NCI-H1694 (cell line): ENCODE measurements at places on chromosomes 1 and 21.

- no peak for DNase-seq
Observed at GRCh38 chr1:3003941-3004270, 17.4 kb upstream of the ACTRT2 start.

DNA sequence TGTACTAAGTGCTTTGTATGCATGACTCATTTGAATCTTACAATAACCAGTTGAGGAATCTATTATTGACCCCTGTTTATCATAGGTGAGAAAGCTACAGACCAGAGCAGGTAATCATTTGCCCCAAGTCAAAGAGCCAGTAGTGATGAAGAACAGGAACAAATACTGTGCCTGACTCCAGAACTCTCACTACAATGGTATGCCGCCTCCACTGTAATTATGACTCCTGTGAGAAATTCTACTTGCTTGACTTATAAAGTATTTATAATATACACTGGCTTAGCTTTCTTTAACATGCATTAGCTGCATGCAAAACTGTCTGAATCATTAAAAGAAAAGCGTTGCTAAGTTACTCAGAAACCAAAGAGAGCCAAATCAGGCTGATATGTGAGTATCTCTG, 92.6 kb downstream of the ZNF281 start:
- no peak for DNase-seq

GRCh38 chr1:17009706-17010105, 2.0 kb downstream of the ATP13A2 start:
- DNase-seq: no peak

DNA sequence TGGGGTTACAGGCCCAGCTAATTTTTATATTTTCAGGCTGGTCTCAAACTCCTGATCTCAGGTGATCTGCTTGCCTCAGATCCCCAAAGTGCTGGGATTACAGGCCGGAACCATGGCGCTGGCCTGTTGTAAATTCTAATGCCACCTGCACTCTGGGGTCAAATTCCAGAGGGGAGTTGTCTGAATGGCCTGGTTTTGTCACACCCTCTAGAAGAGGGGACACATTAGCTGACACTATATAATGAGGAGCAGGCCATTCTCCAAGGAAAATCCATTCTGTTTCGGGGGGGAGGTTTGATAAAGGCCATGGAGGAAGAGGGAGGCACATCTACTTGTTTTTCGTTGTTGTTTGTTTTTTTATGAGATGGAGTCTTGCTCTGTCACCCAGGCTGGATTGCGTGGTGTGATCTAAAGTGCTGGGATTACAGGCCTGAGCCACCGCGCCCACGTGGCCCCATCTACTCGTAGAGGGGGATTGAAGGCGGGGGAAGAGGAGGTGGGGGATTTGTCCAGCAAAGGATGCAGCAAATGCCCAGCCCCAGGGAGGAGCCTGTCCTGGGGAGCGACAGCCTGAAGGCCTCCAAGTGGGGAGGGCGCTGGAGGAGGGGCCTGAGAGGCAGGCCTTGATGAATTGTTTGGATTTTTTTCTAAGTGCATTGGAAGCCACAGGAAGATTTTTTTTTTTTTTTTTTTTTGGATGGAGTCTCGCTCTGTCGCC, 78.4 kb upstream of the SLC45A1 start:
- no peak for DNase-seq

GRCh38 chr1:247487057-247487456, 29.2 kb upstream of the OR2B11 start:
- DNase-seq: no peak

GRCh38 chr1:233725423-233725822, 111.5 kb downstream of the KCNK1 start:
- no peak for DNase-seq

DNA sequence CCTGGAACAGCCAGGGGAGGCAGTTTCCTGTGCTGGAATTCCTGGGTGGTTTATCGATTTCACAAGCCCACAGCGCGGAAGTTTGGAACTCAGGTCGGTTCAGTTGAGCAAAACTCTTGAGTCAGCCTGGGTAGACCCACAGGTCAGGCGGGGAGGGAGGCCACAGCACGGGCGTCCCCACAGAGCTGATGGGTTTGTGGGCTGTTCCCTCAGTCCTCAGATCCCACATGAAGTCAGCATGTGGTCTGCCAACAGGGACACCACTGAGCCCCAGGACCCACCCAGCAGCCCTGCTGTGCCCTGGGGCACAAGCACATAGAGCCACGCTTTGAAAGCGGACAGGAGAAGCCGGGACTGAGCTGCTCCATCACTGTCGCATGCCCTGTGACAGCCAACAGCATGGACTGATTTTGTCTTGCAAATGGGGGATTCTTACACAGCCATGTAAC, 17.4 kb downstream of the BMP8A start:
- DNase-seq: no peak

- DNase-seq: no peak
Observed at GRCh38 chr1:85297855-85298629, 21.6 kb upstream of the BCL10 start.

- DNase-seq: no peak
Observed at GRCh38 chr1:174871886-174872285, 127.9 kb upstream of the CACYBP start.

- no peak for DNase-seq
Observed at GRCh38 chr1:50416553-50417453, 6.4 kb downstream of the DMRTA2 start.

GRCh38 chr1:52296345-52296744, 69.7 kb downstream of the CC2D1B start:
- DNase-seq: peak; percentile 53

DNA sequence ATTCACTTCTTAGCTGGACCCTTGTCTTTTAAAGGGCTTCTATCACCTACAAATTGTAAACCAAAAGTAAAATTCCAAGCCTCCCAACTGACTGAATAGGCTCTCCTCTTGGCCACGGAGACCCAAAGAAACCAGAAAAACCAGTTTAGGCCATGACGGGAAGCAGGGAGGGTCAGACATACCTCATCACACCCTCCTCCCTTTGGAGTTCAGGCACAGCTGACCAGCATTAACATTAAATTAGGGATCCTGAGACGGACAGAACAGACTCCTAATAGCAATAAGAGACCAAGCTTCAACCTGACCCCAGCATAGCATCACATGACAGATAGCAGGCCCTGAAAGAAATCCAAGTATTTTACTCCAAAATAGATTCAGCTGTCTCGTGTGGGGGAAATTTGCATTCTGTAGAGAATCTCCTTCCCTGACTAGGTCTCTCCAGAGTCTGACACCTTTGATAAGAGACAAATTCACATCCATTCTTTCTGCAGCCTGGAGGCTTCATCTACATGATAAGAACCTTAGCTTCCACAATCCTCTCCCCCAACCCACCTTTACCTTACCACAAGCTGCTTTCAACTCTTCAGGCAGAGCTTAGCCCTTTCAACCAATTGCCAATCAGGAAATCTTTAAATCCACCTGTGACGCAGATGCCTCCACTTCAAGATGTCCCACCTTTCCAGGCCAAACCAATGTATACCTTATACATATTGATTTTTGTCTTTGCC, 177.1 kb upstream of the RAB4A start:
- no peak for DNase-seq

GRCh38 chr1:101161619-101162018, 75.2 kb upstream of the S1PR1 start:
- DNase-seq: no peak

DNA sequence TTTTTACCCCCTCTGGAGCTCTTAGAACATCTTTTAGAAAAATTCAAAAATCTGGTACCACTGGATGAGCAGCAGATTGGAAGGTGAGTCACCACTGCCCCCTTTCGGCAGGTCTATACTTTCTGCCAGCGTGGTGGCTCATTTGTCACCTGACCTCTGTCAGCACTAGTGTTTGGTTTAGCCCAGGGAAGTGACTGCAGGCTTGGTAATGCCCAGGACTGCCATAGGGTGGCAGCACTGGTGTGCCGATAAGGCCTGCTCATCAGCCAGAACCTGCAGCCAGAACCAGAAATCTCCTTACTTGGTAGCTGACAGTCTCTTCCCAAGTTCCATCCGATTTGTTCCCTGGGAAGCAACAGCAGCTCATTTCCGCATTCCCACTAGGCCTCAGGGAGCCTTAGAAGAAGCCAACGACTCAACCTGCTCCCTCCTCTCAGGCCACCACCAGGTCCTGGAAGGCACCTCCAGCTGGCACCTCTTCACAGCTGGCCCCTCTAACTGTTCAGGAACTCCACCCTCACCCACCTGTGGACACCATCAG, 6.8 kb downstream of the SMIM12 start:
- DNase-seq: peak; percentile 93

GRCh38 chr1:109886827-109887226, 23.8 kb upstream of the CSF1 start:
- no peak for DNase-seq

- DNase-seq: no peak
Observed at GRCh38 chr1:20411196-20411980, 74.6 kb downstream of the CAMK2N1 start.

DNA sequence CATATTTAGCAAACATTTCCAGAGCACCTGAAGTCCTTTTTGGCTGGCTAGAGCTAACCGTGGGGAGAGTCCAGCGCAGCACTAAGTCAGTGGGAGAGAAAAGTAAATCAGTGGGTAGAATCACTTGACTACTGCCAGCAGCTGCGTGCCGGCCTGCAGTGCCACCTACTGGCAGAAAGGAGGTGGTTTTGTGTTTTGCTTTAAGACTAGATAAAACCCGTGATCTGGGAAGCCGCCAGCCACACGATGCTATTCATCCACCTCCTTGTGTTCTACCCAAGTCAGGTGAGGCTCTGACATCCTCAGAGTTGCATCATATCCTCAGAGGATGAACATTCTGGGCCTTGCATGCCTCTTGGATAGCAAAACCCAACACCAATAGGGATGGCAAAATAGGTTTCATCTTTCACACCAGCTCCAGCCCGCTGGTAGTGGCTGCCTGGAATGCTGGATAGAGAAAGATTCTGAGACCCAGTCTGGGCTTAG, 14.1 kb upstream of the HEYL start:
- DNase-seq: peak; percentile 100

DNA sequence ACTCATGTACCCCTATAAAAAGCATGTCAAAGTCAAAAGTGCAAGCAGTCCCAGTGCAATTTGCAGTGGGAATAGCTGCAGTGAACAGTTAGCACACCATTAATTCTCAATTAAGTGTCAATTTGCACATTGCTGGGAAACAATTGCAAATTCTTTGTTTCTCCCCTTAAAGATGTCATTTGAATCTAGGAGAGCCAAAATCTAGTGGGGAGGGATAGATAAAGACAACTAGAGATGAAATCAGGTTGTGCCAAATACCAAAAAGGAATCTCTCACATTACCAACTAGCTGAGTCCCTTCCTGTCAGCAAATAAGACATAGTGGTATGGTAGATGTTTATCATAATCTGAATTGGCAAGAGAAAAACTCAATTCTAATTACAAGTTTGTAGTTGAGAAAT, 330.7 kb downstream of the NUF2 start:
- DNase-seq: no peak

DNA sequence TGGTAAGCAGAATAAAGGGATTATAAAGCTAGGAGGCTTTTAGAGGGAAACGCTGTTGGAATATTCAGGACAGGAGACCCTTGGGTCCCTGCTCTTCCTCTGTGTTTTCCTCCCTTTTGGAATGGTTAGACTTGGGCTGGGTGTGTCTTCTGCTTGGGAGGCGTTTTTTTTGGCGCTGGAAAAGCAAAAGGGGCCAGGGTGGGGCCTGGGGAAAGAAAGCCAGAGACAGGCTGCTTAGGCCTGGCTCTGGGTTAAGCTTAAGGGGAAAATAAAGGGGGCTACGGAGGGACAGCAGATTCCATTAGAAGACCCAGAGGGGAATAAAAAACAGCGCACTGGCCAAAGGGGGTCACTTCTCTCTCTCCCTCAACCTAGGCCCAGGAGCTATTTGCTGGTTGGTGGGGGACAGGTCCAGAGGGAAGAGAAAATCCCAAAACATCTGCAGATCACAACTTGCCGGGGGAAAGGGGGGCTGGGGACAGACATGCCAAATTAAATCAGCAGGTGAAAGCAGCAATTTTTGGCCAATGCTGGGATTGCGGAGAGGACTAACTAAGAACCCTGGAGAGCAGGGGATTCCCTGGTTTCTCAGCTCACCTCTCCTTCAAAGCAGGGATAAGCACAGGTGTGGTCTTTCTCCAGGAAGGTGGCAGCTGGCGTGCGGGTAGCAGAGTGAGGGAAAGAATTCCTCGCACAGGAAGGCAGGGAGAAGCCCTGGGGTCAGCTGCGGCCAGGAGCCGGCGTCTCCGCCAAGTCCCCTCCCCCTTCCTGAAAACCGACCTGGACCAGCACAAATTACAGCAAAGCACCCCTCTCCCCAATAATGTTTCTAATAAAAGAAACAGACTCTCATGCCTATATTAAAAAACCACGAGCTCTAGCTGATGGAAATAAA, 82.2 kb upstream of the AK4 start:
- DNase-seq: no peak

GRCh38 chr1:235147269-235147668, 13.8 kb downstream of the RBM34 start:
- DNase-seq: no peak

GRCh38 chr1:91684481-91685196, 184.0 kb downstream of the CDC7 start:
- no peak for DNase-seq

DNA sequence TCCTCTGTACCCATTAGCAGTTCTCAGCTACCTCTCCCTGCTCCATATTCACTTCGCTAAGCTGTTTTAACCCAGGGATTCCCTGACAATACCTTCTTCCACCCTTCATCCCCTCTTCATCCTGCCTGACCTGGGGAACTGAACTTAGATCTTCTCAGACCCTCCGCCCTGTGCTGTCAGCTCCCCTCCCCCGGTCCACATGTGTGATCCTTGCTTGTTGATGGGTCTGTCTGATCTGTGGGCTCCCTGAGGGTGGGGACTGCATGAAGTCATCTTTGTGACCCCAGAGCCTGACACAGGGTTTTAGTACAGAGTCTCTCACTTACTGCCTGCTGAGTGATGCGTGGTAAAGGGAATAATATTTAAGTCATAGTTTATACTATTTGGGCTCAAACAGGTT, 11.8 kb downstream of the CHAF1B start:
- no peak for DNase-seq

GRCh38 chr21:42467140-42467983, 28.7 kb downstream of the RSPH1 start:
- no peak for DNase-seq

DNA sequence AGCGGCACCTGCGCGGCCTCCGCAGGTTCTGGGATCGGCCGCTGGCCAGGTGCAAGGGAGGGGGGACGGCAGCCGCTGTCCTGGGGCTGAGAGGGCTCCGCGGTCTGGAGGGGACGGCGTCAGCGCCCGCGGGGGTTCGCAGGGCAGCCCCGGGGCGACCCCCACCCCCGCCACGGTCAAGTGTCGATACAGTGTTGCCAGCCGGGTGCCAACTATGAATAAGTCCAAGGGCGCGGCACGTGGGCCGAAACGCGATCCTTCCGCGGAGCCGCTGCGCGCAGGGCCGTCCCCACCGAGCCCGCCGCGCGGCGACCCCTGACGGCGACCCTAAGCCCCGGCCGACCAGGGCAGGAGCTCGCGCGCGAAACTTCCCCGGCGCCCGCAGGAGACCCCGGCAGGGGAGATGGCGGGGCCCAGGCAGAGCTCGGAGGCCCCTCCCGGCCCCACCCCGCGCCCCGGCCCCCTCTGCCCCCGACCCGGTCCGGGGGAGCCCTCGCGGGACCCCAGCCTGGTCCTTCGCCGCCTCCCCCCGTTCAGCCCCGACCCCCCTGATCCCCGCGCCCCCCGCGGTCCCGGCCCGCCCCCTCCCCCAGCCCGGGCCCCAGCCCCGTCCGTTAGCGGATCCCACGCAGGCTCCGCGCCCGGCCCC, 586 bp upstream of the AGPAT3 start:
- DNase-seq: no peak

GRCh38 chr1:13435458-13435857, 25.2 kb downstream of the PRAMEF20 start:
- DNase-seq: no peak

GRCh38 chr1:5265438-5266075, 611.1 kb downstream of the AJAP1 start:
- DNase-seq: no peak
